ENCODE measurements at places on chromosomes 7 and 10.
A peak's percentile ranks its signal among the peaks of the same experiment; 100 is the strongest.

DNA sequence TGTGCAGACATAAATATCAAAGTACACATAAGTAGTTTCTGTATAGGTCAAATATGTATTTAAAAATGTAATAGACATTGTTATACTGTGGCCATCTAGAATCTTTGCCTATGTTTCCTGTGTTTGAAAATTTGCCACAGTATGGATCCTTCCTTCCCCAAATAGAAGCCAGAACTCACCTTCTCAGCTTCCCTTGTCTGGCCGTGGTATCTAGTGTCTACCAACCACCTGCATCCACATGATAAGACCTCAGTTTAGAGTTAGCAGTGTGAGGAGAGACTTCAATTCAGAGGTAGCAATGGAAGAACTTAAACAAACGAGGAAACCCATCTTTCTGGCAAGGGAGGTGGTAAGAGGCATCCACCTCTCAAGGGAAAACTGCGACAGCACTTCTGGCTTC lies 4.9 kb downstream of the TRDMT1 start:
- DNase-seq, result no peak

DNA sequence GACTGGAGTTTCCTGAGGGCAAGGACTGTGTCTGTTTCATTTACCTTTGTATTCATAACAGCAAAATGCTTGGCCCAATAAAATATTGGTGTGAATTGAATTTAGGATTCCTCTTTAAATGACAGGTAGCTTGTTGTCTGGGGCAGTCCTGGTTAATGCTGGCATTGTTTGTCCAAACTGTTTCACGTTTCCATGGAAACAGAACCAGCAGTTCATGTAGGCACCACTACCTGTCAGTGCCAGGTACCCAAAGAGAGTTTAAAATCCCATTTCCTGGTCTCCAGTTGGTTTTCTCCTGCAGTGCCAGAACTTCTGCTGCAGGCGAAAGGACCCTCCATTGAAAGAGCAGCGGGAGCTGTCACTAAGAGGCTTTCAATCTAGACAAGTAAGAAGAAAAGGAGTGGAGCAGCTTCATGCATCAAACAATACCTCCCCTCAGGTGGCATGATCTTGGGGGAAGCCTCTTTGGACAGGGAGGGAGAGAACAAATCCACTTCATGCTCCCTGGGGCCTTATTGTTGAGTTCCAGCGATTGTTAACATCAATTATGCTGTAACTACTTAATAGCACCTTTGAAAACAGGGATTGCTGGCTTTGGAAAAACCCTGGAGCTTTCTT lies 109.6 kb downstream of the KIF20B start:
- no peak for DNase-seq

DNA sequence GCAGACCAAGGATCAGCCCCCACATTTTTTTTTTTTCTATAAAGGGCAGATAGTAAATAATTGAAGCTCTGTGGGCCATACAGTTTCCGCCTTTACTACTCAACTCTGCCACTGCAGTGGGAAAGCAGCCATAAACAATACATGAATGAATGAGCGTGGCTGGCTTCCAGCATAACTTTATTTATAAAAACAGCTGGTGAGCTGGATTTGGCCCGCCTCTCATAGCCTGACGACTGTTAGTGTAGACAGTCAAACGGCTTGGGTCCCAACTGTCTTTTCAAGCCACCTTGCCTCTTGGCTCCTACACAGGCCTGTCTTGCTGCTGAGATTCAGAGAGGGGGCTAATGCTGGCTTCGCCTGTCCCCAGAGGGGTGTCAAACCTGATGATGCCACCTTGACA lies 169.8 kb upstream of the GPR26 start:
- DNase-seq, result peak; percentile 10

GRCh38 chr10:95394161-95394880 lies 103.5 kb upstream of the PDLIM1 start:
- no peak for DNase-seq

GRCh38 chr7:93055543-93056107 lies 62.2 kb downstream of the SAMD9 start:
- no peak for DNase-seq

DNA sequence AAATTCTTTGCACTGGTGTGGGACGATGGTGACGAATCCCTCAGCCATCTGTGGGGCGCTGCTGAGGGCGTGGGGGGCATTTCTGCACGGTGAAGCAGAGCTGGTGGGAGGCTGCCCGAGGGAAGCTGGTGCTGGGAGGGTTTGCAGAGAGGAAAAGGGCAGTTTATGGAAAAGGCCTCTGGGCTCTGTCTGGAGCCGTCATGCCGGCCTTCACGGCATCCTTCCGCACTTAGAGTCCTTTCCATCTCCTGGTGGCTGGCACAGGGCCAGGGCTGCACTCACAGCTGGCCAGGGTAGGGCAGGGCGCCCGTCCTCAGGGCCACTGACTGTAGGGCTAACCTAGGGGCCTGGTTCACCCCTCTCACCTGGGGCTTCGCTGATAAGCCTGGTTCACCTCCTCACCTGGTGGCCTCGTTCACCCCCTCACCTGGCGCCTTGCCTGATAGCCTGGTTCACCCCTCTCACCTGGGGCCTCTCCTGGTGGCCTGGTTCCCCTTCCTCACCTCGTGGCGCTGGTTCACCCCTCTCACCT lies 598 bp upstream of the AMZ1 start:
- no peak for DNase-seq

- no peak for DNase-seq
These were observed 604 bp upstream of the SHTN1 start for GRCh38 chr10:117005527-117006055.

GRCh38 chr10:110992006-110992800 lies 72.8 kb downstream of the SHOC2 start:
- DNase-seq, result no peak

DNA sequence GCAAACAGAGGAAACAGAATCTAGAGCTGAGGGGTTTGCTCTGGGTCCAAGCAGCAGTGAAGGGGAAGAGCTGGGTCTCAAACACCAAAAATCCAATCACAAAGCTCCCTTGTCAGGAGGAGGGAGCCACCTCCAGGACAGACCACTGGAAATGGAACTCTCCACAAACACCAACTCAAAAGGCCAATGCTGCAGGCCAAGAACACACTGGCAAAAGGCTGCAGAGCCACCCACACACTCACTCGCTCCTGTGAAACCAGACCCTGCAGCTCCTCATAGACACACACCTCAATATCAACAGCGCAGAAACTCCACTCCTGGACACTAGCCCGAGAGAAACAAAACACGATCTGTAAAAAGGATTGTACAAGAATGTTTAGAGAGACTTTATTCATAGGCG lies 213.5 kb downstream of the PTPRN2 start:
- no peak for DNase-seq

- DNase-seq, result no peak
These were observed 11.8 kb downstream of the CUTC start for GRCh38 chr10:99743841-99744240.

DNA sequence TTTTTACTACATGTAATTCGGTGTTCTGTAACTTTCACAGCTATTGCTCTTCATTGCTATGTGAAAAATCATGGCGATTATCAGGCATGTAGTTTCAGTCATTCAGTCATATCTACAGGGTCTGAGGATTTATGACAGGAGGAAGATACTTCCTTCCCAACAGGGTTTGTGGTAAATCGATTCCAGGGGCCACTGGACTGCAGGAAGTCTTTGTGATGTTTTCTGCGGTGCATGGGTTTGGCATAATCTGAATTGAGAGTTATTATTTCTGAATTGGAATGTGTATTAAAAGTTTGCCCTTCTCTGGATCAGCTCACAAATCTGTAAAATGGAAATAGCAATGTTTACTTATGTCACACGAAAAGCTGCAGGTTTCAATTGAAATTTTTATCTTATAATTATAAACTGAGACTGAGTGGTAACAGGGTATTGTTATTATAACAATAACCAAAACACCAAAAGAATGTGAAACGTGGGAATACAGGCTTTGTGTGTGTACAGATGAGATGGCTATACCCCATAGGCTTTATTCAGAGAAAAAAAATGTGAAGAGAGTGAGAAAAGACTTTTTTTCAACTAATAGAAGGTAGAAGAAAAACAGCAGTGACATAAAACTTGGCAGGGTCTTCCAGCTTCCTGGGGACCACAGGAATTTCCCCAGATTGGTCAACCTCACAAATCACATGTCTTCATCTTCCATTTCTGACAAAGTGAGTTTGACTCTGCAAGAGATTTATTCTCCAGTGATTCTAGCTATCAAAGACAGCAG lies 307.7 kb upstream of the NFE2L3 start:
- DNase-seq, result no peak

GRCh38 chr10:113905756-113906155 lies 51.3 kb downstream of the NHLRC2 start:
- no peak for DNase-seq

DNA sequence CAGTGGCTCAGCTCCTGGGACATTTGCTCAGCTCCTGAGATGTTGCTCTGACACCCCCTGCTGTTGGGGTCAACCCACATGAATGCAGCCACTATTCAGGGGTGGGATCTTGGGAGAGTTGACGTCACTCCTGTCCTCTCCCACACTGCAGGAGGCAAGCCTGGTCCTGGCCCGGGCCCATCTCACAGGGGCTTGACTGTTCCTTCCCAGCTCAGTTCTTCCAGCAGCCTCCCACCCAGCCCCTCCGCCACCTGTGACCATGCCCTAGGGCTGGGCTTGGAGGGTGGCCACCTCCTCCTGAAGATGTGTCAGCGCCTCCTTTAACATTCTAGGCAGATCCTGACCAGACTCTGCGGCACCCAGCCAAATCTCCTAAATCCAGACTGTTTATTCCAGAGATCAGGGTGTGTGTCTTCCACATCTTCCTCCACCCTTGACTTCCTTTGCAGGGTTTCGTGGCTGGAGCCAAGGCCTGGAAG lies 19.1 kb upstream of the OPALIN start:
- no peak for DNase-seq

DNA sequence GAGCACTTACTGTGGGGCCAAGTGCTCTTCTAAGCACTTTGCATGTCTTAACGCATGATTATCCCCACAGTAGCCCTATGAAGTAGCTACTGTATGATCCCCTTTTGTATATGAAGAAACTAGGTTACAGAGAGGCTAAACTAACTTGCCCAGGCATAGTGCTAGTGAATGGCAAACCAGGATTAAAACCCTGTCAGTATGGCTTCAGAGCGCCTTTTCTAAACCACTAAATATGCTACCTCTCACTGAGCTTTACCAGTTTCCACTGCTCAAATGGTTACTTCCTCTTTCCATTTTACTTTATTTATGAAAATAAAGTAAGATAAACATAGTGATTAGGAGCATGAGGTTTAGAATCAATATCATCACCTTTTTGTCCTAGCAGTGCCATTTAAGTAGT lies 73.6 kb downstream of the PODXL start:
- no peak for DNase-seq

DNA sequence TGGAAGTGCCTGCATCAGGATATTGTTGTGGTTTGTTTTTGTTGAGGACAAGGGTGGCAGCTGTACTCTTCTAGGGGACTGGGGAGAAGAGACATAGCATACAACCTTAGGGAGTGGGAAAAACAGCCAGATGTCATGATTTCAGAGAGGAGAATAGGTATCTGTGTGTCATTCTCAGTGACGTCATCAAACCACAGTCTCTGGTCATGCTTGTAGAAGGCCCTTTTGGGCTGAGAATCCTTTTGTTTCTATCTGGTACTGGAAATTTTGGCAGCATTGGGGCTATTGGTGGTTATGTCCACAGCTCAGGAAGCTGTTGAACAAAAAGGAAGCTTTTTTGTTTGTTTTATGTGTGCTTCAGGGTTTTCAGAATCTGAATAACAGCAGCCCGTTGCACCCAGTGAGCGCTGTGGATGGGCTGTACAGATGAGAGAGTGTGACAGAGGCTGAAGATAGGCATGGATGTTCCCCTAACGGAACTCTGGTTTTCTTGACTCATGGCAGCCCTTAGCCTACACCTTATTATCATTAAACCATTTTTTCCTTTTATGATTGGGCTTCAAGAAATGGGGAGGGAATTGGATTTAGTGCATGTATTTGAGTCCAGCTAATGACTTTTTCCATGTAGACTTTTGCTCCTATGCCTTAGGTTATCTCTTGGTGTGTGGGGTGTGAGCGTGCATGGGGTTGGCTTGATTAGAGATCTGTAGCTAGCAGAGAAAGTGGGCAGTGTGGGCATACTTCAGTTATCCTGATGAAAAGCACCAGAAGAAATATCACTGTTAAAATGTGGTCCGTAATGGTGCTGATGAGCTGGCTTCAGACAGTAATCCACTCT lies 65.7 kb downstream of the SND1 start:
- no peak for DNase-seq

DNA sequence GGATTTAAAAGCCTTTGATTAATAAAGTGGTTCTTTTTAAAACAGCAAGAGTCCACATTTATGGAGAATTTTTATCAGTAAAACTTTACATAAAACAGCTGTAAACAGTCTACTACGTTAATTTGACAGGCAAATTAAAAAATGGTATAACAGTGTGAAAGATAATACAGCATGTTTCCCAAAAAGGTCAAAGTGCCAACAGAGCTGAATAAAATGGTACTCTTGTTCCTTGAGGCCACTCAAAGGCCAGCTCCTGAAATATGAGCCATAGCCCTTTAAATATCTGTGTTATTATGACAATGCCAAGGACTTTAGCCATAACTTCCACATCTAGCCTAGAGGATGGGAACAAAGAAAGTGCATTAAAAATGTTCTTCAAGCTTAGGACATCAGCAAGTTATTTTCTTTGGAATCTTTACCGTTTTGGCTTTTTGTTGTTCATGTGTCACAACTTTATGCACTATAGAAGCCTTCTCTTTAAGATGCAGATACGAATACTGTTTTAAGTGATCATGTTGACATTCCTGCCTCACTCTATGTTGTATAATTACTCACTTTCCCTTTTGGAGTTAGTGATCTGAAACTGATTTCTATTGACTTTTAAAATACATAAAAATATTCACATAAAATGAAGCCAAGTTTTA lies 165.6 kb downstream of the RNLS start:
- no peak for DNase-seq

DNA sequence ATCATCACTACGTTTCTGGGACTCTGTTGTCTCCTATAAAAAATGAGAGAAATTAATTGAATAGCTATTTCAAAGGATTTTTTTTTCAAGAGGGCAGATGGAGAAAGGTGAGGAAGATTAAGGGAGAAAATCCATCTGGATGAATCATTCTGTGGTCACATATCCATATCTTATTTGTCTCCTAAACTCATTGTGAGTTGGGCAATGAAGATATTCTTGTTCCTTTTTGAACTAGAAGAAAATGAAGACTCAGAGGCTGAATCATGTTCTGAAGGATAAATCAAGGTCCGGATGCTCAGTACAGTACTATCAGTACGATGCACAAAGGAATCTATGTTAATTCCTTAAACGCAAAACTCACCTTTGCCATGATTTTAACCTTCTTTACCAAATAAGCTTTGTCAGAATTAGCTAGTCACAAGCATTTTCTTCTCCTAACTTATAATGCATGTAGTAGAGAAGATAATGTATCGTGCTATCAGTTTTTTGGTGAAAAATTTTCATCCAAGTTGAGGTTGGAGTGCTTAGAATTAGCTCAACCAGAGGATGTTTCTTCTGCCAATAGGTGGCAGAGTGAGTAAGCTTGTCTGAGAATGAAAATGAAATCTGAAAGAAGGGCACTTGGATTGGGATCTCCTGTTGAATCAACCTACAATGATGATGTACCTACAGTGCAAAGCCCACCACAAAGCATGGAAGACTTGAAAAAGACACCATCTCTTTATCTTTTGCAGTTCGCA lies 446.9 kb downstream of the KIF20B start:
- no peak for DNase-seq

Measured in amygdala (tissue), 56 donors.